Hindlimb muscle (tissue), 1 donor: ENCODE measurements at places on chromosomes 1 and 21.

- DNase-seq: no peak
Measured at GRCh38 chr1:54114955-54115354, 37.8 kb downstream of the CDCP2 start.

- no peak for DNase-seq
Measured at GRCh38 chr21:34736116-34736874, 67.5 kb downstream of the CLIC6 start.

- DNase-seq: peak; percentile 69
Measured at GRCh38 chr1:203769505-203770343, 4.7 kb downstream of the LAX1 start.

- no peak for DNase-seq
Measured at GRCh38 chr1:161094481-161094880, 3.7 kb upstream of the KLHDC9 start.

GRCh38 chr1:180632326-180633056 lies 669 bp downstream of the XPR1 start:
- no peak for DNase-seq
